ENCODE measurements at places on chromosomes 4 and X.

DNA sequence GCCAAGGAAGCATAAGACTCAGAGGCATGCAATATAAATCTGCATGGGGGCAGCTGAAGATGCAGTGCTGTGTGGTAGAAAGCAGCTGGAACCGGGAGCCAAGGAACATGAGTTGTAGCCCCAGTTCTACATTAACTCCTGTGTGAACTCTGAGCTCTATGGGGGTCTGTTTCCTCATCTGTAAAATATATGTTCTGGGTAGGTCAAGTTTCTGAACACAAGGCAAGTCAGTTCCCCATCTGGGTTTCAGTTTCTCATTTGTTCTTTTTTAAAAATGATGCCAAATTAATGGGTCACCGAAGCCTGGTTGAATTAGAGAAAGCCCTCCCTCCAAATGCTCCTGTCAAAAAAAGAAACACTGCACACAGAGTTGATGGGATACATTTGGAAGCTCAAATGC lies 24.0 kb downstream of the UNC5C start:
- no peak for DNase-seq

GRCh38 chr4:24923550-24923949 lies 10.7 kb upstream of the CCDC149 start:
- no peak for DNase-seq

DNA sequence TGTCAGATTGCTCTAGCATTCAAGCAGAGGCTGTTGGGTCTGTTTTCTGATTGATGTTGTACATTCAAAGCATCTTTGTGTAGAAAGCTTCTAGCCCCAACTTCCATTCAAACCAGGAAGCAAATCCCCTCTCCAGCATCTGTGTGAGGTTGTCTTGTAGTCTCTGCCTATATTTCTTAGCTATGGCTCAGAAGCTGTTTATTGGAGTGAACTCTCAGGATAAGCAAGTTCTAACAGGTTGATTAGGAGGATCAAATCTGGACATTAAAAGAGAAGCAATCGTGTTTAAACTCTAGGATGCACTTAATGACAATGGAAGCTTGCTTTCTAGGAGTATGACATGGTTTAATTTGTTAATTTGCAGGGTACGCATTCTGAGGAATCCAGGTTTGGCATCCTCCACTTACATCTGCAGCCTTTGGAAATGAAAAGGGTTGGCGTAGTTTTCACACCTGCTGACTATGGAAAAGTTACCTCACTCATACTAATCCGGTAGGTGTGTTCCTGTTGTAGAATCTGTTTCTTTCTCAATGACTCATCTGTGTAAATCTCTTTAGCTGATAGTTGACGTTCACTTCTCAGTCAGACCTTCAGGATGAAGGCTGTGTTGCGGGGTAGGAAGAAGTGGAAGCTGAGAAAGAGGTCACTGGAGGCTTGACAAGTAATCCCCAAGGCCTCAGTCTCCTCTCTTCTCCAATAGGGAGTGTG lies 88.0 kb upstream of the TLR2 start:
- DNase-seq: no peak

DNA sequence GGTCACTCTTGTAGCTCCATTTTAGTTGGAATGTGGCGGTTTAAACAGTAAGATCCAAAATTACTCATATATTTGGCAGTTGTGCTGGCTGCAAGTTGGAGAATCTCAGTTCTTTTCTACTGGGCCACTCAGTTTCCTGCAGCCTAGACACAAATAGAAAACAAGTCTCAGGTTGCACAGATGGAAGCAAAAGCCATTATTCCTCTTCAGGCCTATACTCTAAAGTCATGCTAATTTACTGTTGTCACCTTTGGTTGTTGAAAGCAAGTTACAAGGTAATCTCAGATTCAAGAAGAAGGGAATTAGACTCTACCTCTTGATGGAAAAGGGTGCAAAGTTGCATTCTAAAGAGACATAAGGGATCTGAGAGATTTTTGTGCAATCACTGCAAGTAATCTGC lies 345.4 kb downstream of the ADAM29 start:
- no peak for DNase-seq

DNA sequence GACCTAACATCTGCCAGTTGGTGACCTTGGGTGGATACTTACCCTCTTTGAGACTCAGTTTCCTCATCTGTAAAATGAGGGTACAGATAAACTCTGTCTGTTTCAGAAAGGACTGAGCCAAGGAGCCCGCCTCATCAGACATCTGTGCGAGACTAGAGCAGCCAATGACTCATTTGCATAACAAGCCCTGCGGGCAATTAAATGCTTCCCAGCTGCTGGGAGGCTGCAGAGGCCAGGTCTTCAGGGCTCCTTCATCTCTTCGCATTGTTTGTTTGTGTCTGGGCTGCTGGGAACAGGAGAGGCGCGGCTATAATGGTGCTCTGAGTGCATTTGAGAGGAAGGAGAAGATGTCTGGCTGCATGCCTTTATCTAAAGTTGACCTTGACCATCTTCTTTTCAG lies 85.0 kb downstream of the ADRA2C start:
- no peak for DNase-seq

GRCh38 chr4:2902126-2902525 lies 58.5 kb downstream of the ADD1 start:
- DNase-seq: no peak
